ENCODE measurements at places on chromosomes 5 and 9.
A peak's percentile ranks its signal among the peaks of the same experiment; 100 is the strongest.

DNA sequence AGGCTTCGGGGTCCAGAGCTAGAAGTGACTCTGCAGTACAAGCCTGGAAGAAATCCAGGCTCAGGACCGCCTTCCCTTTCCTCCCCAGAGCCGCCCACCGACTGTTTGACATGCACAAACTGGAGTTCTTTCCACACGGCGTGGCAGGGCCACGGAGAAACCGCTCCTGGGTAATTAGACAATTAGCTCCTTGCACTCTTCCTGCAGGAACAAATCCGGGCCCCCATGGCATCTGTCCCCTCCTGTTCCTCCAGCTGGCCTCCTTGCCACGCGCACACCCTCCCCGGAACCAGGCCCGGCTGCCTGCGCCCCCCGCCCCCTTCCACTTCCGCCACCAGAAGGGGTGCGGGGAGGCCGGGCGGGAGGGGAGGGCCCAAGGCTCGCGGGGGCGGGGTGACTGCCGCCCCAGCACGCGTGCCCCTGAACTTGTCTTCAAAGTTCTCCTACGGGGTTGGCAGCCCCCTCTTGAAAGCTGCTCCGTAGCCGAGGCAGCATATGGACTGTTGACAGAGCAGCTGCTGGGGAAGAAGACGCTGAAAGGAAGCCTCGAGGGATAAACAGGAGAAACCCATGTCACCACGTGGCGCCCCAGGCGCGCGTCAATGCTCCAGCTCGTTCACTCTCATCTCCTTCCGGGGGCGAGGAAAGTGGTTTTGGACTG lies 74.3 kb downstream of the SEC61B start:
- peak; percentile 76 for DNase-seq

DNA sequence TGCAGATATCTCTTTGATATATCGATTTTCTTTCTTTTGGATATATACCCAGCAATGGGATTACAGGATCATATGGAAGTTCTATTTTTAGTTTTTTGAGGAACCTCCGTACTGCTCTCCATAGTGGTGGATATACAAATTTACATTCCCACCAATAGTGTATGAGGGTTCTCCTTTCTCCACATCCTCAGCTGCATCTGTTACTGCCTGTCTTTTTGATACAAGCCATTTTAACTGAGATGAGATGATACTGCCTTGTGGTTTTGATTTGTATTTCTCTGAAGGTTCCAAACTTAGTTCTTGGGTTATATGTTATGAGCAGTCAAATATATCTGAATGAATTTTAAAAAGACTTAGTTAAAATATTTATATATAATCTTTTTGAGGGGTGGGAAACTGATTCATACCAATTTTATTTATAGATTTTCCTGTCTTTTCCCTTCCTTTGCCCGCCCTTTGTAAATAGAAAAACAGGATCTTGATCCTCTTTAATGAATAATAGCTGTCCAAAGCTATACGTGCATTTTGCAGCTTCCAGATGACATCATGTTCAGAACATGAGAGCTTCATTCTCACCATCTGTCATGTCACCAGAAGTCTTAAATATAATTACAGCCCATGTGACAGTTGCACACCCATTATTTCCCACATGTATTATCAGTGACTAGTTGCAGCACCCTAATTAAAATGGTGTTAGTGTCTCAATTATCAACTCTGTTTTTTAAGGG lies 6.2 kb upstream of the ARHGEF28 start:
- DNase-seq: peak; percentile 83

GRCh38 chr9:98943682-98944056 lies at the start of gene COL15A1:
COL15A1 (plus strand) TSS chr9:98943907; CDS start chr9:98944062, 155 bp downstream.
- DNase-seq: no peak

GRCh38 chr5:78760366-78760765 lies 111.8 kb upstream of the LHFPL2 start:
- DNase-seq: no peak

- DNase-seq: no peak
Observed at GRCh38 chr9:98730871-98731270, 22.1 kb upstream of the GABBR2 start.

GRCh38 chr5:56052735-56053134 lies 58.0 kb upstream of the IL6ST start:
- DNase-seq: no peak

DNA sequence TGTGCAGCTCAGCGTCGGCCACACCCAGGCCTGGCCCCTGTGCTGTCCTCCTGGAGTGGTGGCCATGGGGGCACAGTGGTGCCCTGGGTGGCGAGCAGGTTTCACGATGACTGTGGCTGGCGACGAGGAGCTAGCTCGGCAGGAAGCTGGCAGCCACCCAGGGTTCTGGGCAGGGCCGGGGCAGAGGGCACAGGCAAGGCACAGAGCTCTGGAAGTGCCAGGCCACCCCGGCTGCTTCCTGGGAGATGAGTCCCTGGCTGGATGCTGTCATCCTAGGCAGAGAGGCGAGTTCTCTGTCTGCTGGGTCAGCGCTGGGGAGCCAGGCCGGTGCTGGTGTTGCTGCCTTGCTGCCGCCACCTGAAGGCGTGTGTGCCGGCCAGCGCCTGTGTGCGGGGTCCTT lies 51.7 kb downstream of the RXRA start:
- DNase-seq: no peak

DNA sequence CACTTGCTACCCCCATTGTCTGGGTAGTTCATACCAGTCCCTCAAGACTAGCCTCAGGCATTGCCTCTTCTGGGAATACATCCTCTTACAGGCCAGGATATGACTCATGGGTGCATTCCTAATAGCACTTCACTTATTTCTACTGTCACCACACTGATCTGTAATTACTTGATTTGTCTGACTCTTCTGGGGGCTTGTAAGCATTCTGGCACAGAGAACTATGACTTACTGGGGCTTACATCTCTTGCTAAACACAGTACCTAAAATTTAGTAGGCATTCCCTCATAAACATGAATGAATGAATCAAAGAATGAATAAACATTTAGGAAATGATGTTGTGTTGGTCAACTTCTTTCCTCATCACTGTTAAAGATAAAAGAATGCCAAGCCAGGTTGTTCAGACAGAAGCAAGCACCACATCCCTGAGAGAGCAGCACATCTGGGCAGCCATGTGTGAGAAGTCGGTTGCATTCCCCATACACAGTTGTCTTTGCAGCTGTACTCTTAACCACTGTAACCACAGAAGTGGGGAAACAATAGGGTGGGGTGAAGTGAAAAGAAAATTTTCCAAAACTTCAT lies 27.6 kb downstream of the IL7R start:
- no peak for DNase-seq

DNA sequence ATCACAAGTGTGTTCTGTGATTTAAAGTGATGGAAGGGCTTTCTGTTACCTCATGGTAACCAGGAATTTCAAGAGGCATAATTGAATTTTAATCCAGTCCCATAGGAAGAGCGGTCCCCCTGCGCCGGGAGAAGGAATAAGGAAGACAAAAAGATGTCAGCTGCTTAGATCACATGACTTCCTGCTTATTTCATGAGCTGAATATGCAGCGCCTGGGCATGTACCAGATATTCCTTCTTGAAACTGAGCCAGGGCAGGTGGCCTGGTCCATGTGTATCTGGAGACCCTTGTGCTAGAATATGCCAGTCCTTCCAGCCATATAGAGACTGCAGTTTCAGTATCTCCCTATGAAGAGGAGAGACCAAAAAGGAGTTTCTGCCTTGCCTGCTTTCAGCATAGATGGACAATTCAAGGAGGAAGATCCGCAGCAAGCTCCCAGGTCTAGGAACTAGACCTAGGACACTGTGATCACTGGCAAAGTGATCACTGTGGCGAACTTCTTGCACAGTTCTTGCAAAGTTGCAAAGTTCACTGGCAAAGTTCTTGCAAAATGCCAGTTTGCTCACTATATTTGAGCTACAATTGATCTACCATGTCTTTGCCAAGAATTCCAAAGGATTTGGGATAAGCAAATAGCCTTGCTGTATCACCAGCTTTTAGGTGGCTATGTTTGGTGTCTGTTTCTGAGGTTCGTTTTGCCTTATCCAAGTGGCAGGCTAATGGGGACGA lies 102.9 kb upstream of the PHYKPL start:
- DNase-seq: no peak

DNA sequence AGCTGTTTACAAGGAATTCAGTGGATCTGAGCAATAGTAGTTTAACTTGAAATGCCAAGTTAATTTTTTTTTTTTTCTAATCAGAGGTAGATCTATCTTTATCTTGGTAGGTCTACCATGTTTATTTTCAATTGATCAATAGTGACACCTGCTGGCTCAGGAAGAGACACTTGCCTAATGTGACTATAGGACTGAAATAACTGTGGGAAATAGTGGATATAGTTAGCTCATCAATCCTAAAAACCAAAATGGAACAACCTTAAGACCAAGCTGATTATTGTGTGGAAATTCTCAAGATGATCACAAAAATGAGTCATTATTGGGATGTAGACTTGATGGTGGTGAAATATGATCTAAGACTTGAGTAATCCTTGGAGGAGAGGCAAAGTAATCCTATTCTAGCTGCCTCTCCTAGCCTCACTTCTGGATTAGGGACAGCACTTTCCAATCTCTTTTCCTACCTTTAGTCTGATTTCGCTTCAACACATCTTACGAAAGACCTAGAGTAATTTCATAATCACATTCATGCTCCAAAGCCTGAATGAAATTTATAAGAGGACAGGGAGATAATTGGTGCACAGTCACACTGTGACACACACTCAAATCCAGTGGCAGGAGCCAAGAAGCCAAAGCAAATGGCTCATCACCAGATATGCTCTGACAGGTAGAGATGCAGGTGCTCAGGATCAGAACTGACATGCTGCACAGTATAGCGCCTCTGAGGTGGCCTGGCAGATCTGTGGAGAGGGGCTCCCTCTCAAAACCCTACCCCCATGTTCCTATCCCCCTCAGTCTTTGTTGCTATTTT lies 156.3 kb downstream of the HMHB1 start:
- peak; percentile 55 for DNase-seq

GRCh38 chr9:74037274-74037673 lies 459.9 kb upstream of the RORB start:
- no peak for DNase-seq

DNA sequence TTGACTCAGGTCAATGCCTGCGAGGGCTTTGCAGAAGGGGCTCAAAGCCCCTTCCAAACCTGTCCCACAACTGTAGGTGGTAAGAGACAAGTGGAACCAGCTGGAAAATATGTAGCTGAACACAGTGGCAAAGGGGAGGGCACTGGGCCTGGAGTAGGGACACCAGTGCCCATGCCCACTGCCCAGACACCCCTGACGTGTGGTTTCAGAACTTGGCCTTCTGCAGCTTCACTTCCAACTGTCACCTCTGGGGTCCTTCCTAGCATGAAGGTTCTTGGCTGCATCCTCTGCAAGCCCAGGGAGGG lies 233.1 kb upstream of the IRX1 start:
- no peak for DNase-seq

DNA sequence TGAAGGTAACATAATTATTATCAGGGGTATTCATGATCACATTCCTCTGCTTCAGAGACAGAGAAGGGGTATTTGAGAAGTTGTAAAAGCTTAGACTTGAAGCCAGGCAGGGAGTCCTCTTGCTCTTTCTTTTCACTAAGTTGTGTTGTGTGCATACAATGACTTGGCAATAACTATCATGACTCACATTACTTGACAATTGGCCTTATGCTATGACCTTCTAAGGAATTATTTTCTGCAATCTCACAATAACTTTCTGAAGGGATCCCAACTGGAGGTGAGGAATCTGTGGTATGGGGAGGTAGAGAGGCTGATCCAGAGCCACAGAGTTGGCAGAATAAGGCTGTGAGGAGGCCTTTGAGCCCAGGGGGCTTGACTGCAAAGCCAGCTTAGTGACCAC lies 622.3 kb downstream of the MTRR start:
- DNase-seq: no peak

- DNase-seq: no peak
Observed at GRCh38 chr5:93585041-93585766, 2.2 kb downstream of the NR2F1 start.

GRCh38 chr5:138978581-138978980 lies 103.4 kb upstream of the LRRTM2 start:
- no peak for DNase-seq

DNA sequence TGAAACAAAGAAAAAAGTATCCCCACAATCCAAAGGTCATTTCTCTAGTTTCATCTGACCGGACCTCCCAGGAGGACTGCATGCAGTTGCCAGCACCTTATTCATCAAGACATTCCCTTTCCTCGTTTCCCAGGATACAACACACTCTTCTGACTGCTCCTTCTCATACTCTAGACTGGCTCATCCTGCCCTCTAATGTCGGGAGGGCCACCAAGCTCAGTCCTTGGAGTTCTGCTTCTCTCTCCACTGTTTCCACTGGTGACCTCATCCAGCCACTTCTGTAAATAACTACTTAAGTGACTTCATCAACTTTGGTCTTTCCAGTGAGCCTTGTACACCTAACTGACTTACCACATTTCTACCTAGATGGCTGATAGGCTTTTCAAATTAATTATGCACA lies 179.1 kb downstream of the EPB41L4A start:
- no peak for DNase-seq

DNA sequence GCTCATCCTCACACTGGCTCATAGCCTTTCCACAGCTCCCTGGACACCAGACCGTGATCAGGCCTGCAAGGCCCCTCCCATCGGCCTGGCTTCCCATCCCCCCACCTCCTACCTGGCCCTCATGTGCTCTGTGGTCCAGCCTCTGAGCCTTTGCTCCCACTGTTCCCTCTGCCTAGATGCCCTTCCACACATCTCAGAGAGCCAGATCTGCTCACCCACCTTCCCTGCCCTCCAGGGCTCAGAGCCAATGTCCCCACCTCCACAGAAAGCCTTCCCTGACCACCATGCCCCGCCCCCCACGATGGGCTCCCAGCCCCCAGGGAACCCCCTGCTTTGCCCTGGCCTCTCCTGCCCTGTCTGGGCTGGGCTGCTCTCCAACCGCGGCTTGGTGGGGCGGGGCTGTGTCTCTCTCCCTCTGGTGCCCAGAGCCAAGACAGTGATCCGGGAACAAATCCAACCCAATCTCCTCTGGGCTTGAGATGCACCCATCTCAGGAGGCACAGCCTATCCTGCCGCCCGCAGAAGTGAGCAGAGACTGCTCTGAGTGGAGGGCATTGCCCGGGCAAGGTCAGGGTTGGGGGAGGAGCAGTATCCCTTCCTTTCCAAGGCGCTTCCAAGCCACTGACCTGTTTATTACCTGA lies 1.6 kb downstream of the NINJ1 start:
- no peak for DNase-seq

DNA sequence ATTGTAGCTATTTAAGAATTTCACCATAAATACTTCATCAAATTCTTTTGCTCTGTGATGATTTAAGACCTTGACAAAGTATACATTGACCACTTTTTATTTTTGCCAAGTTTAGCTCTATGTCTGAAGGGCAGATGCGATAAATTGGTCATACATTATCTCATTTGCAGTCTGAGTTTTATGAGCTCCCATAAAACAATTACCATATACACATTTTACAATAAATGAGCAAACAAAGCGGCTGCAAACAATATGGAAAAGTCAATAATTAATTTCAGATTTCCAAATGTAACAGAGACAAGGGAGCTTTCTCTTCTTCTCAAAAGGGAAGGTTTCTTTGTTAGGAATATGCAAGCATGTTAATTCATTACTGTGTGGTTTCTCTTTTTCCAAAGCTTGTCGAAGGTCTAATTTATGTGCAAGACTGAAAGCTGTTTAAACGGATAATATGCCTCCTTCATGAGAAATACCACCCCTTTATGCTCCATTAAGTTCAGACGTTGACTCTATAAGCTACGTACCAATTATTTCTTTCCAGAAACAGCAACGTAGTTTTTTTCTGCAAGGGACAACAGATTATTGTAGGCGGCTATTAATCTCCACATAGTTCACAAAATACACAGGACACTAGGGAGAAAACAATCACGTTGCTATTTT lies 7.0 kb upstream of the IZUMO3 start:
- no peak for DNase-seq

All from NCI-H1694 treated with DMSO at 0.1 percent for 48 hours (cell line).